ENCODE measurements at places on chromosomes 3 and 15.

- DNase-seq, result no peak
These were observed 627.1 kb upstream of the CCDC54 start for GRCh38 chr3:106750092-106750491.

- no peak for DNase-seq
These were observed 26.0 kb downstream of the XPC start for GRCh38 chr3:14152233-14152962.

DNA sequence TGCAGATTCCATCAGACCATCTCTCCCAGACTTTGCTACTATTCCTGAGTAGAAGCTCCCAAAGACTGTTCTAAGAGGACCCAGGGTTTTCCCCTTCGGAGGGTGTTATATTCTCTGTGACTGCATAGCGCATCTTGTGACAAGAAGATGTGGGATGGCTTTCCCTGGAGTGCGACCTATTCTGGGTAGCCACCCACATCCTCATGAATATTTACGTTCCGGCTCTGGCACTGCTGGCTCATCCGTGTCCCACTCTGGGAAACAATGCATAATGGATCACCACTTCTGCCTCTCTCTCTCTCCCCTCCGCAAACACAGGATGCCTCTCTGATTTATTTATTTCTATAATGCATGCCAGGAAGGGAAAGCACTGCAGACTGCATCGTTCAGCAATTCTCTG, 166.1 kb downstream of the PYDC2 start:
- DNase-seq, result no peak

DNA sequence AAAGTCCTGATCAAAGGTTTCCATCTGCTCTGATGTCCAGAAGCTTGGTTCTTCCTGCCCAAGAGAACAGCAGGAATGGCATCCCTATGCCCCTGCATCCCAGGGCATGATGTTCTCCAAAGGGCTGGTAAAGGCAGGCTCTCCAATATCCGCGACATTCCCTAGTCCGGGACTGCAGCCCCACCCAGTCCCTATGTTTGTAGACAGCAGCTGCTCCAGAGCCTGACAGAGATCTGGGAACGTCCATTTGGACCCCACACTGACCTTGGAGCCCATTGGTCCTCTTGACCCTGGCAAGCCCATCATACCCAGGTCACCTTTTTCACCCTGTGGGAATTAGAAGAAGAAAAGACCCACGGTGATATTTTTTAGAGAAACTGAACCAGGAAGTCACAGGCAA, 46.3 kb downstream of the COLQ start:
- DNase-seq, result no peak

GRCh38 chr3:151592287-151592686, 131.4 kb upstream of the IGSF10 start:
- DNase-seq, result no peak

- DNase-seq, result no peak
These were observed 204.7 kb downstream of the TBL1XR1 start for GRCh38 chr3:176992565-176992964.

GRCh38 chr3:119219069-119219468, 21.6 kb downstream of the B4GALT4 start:
- DNase-seq, result no peak

GRCh38 chr3:101119535-101119934, 126.3 kb upstream of the ABI3BP start:
- DNase-seq, result no peak

GRCh38 chr3:135190658-135191057, 395.6 kb downstream of the EPHB1 start:
- no peak for DNase-seq

- DNase-seq, result no peak
These were observed 180.7 kb upstream of the SMAD3 start for GRCh38 chr15:66884661-66885237.

- no peak for DNase-seq
These were observed 25.6 kb downstream of the SQOR start for GRCh38 chr15:45660231-45660979.

- no peak for DNase-seq
These were observed 27.7 kb downstream of the ALDH1A2 start for GRCh38 chr15:58037723-58038301.

DNA sequence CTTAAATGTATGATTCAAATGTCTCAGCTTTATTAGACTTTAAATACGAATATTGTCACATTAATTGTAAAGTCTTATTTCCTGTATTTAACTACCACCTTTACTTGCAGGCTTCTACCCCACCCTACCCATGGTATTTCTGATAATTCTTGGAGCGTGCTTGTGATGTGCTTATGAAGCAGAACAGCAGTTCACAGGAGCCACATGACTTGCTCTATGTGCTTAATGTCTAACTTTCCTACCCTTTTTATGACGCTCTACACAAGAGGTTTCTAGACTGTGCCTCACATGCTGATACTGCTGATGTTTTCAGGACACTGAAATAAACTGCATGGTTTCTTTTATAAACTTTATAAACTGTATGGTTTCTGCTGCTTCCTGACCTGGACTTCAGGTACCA, 553.5 kb upstream of the CCDC54 start:
- no peak for DNase-seq

- no peak for DNase-seq
These were observed 131.2 kb downstream of the CTNNB1 start for GRCh38 chr3:41330465-41330864.

DNA sequence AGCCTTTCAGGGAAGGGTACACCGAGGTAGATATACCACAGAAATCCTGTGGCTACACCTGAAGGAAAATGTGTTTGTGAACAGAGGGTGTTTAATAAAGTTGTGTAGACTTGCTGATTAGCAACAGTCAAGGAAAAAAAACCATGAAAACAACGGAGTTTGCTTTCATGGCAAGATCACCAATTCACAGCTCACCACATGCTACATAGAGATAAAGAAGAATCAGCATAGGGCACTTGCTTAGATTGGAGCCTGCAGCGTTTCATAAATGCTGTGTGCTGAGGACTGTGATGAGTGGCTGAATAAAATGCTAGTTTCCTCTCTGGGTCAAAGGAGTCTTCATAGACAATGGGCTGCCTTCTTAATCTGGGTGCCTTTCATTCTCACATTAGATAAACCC, 257.6 kb downstream of the SLC9A9 start:
- DNase-seq, result no peak

DNA sequence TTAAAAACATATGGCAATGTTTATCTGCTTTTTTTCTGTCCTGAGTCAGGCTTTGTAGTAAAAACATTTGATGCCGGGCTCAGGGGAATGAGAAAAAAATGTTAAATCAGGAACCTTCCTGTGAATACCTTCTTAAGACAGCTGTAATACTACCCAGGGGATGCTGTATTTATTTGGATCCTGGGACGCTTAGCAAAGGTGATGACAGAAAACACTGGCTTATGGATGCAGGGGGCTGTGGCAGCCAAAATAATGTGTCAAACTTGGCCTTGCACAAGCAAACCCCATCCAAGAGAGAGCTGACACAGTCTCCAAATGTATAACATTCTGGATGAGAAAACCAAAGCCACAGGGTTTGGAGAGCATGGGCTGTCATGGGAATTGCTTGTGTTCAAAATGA, 438.2 kb upstream of the PROK2 start:
- no peak for DNase-seq

Data from stimulated activated CD8-positive, alpha-beta memory T cell treated with anti-CD3 and anti-CD28 coated beads, Interleukin-7, amount 100 ng/mL, for 24 hours (primary cell).